HS-5 (cell line): ENCODE measurements at places on chromosomes 1 and 21.
A peak's percentile ranks its signal among the peaks of the same experiment; 100 is the strongest.

- no peak for DNase-seq
These were observed 2.9 kb upstream of the RBBP5 start for GRCh38 chr1:205124726-205125125.

DNA sequence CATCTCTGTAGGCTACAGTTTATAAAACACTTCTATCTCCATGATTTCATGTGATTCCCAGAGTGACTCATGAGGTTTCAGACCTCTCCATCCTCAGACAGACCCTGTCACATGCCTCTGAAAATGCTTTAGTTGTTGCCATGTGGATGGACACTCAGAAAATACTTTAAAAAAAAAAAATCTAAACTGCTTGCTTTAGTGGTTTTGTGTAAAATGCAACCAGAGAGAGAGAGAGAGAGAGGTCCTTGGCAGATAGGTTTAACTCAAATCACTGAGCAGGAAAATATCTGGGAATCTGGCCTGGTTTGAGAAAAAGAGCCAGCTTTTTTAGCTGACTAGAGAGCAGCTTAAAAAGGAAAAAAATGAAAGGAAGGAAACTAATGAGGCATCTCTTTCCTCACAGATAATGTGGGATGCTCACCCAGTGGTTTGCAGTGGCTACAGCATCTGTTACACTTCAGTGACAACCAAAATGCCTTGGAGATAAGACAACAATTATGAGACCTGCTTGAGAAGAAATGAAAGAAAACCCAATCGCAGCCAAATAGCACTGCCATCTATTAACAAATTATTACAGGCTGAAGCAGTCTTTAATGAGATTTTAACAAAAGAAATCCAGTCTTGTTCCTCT lies 54.6 kb upstream of the SYT14 start:
- DNase-seq = no peak

DNA sequence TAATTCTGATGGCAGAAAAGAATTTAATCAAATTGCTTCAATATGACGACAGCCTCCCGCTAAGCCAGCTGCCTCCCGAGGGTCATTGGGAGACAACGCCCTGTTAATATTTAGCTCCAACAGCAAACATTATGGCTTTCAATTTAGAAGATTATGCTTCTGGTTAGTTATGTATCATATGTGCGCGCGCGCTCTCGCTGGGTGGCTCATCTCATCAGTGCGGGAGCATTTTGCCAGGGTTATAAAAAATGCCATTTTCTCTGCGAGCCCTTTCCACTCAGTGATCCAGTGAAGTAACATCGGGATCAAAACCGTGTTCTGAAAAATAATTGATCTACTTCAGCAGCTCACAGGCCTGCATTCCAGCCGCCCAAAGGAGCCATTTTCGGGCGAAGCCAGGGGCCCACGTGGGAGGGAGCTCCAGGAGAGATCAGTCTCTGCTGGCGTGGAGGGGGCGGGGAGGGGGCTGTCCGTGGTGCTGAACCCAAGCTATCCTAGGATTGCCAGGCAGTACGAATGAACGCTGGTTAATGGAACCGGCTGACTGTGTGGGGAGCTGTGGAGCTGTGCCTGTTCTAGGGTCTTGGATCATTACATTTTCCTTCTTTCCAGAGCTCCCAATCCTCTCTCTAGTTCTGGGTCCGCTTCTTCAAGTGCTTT lies 219.1 kb upstream of the ZC3H12A start:
- DNase-seq = no peak

DNA sequence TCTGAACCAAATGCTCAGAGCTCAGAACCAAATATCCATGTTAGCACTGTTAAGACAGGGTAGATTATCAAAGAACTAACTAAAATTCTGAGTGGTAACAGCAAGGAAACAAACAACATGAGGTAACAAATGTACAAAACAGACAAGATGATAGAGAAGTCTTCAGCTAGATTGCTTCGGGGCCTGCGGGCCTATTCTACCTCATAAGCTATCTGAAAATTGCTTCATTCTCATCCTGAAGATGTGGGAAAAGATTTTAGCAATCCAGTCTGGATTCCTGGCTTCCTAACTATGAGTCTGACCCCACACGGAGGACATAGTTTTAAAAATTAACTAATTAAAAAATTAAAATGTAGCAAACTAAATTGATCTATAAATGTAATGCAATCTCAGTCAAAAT lies 9.2 kb upstream of the QSOX1 start:
- no peak for DNase-seq

DNA sequence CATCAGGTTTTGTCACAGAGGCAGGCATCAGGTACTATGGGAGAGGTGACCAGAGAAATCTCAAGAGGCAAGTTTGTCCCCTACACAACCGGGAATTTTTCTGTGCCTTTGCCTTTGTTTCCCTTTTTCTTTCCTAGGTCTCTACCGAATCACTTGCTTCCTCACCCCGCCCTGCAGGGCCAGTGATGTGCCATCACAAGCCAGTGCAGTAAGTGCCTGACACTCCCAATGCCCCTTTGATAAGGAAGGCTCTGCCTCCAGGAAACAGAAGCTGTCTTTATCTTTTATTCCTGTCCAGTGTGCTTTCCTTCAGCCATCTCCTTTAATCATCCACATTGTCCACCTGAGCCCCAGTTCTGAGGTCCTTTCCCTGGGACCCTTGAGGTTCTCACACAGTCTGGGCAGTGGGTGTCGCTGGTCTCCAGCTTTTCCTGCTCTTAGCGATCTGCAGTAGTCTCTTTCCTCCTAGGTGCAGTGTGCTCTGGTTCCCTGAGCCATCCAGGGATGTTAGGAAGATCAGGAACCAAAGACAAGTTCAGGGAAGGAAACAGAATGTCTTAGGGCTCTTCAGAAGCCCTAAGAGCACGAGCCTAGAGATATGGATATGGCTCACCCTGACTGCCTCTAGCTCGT lies 36.6 kb downstream of the GJA5 start:
- no peak for DNase-seq

DNA sequence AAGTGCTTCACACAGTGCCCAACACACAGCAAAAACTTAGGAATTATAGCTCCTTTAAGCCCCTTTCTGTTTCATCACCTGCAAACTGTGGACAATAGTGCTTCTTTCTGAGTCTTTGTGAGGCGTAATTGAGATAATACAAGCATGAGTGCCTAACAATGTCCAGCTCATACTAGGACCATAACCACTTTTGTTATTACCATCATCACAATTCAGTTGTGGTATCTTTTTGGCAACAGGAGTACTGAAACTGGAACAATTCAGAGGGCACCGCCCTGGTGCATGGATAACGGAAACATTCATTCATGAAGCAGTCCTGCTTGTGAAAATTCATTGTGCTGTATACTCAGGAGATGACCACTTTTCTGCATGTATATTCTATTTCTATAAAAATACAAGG lies 18.2 kb downstream of the DNAJC11 start:
- no peak for DNase-seq

DNA sequence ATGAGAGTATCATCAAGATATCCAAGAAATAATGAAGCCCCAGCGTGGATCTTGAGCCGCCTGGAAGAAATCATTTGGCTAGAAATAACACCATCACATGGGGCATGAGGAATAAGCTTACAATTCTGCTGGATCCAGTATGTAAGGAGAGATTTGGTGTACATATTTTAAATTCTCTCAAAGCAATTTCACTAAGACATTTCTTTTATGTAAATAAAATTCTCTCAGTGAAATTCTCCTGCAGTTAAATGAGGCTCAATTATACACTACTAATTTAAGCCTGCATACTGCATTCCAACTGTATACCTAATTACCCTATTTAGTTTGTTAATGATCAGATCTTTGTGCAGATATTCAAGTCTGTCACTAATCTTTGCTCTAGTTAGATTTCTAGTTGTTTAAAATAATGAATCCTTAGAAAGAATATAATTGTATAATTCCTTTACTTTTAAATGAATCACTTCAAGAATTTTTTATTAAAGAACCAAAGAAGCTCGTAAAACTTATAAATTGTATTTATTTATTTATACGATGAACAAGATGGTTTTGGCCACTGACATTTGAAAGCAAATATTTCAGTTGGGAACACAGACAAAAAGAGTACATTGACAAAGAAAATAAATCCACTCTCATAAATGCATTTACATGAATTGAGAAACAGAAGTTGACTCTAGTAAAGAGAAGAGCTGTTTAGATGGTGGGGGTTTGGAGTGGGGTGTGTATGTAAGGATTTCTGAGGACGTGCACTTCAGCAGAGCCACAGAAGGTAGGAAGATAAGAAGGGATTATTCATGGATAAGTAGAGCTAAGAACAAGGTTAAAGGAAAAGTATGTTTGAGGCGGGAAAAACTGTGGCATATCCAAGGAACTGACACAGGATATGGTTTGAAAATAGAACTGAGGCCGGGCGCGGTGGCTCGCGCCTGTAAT lies 466.8 kb downstream of the DSCAM start:
- no peak for DNase-seq

- no peak for DNase-seq
These were observed 2.4 kb downstream of the SLC41A1 start for GRCh38 chr1:205810448-205811157.

GRCh38 chr1:18534810-18535205 lies 54.1 kb downstream of the KLHDC7A start:
- no peak for DNase-seq

- no peak for DNase-seq
These were observed 40.2 kb upstream of the S1PR1 start for GRCh38 chr1:101196668-101197067.

DNA sequence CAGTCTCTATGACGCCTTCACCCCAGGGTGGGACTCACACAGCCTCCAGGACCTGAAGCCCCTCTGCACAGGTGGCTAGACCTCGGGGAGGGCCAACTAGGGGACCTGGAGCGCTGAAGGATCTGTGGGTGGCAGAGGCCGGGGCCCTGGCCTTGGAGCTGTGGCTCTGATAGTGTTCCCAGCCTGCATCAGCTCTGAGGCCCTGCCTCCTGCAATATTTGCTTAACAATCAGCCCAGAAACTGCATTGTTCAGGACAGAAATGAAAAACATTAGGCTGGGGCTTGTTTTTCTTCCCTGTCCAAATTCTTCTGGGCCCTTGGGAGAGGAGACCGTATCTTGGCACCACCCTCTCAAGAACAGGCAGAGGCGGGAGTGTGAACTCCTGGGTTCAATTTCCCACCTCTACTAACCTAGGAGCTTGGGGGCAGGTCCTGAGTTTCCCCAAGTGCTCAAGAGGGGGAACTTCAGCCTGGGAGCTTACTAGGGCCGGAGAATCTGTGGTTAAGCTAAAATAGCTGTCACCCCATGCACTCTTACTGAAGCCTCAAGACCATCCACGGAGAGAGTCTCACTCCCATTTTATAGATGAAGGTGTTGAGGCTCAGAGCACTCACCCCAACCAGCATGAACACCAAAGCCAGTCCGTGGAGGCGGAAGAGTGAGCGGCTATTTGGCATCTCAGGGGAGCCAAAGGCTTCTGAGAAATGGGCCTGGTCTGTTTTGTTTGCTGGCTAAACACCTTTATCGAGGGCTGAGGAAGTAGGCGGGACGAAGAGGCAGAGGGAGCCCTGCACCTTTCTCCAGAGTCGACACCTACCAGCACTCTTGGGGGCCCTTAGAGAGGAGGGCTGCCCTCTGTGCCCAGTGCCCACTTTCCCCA lies 18.8 kb upstream of the CASZ1 start:
- no peak for DNase-seq

- DNase-seq = no peak
These were observed 1.2 kb upstream of the EXTL1 start for GRCh38 chr1:26020330-26020768.

DNA sequence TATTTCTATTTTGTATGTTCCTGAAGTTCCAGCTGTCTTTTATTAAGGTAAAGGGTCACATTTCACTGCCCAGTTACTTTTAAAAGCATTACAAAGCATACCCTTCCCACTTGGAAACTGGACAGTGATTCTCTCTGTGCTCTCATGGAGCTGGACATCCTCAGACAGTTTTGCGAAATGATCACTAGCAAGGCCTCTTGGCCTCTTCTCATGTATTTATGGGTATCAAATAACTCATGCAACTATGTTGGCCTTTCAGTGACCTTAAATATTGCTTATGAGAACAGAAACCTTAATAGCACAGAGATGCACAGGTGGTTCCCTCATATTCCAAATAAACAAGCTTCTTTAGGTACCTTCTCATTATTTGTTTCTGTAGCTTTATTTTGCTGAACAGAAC lies 7.9 kb upstream of the AMPD1 start:
- DNase-seq = no peak

DNA sequence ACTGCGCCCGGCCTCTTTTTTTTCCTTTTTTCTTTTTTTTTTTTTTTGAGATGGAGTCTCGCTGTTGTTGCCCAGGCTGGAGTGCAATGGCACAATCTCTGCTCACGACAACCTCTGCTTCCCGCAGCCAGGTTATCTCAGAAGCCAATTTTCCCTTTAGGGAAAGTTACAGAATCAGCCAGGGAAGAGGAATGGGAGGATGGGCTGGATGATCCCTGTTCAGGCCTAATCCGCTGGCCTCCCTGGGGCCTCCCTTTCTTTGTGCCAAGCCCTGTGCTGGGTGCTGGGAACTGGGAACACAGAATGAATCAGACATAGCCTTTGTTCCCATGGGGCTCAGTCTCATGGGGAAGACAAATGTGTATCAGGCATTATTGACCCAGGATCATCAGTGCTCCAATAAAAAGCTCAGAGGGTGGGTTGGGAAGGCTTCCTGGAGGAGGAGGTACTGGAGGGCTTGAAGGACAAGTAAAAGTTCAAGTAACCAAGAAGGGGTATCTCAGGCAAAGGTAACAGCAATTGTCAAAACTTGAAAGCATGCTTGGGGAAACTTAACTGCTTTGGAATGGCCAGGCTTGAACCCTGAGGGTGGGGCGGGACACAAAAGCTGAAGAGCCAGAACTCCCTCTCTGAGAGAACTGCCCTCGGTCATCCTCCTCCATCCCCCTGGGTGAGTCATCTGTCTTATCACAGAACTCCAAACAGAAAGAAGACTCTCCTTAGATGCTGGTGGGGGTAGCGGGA lies 14.3 kb downstream of the ECHDC2 start:
- no peak for DNase-seq

DNA sequence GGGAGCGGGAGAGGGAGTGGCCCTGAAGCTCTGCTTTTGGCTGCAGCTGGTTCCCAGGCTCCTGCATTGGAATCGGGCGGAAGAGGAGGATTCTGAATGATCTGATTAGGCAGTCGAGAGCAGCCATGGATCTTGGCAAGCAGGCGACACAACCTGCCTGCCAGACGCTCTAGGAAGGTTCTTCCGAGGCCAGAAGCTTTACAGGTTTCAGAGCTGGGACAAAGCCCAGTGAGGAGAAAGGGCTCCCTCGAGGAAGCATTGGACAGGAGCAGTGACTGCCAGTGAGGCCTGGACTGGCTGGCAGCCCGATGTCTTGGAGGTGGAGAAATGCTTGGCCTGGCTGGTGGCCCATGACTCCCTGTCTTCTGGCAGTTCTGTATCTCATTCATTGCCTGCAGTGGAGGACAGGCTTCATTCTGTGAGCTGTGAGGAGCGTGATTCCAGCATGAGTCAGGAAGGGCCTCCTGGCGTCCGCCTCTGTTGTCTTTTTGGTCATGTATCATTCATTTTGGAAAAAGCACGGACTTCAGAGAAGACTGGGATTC lies 132.7 kb upstream of the IPO9 start:
- peak; percentile 90 for DNase-seq

- DNase-seq = no peak
These were observed 40.5 kb upstream of the PAXBP1 start for GRCh38 chr21:32812035-32812434.
